RWPE1 (cell line): ENCODE measurements at places on chromosomes 1 and 21.

DNA sequence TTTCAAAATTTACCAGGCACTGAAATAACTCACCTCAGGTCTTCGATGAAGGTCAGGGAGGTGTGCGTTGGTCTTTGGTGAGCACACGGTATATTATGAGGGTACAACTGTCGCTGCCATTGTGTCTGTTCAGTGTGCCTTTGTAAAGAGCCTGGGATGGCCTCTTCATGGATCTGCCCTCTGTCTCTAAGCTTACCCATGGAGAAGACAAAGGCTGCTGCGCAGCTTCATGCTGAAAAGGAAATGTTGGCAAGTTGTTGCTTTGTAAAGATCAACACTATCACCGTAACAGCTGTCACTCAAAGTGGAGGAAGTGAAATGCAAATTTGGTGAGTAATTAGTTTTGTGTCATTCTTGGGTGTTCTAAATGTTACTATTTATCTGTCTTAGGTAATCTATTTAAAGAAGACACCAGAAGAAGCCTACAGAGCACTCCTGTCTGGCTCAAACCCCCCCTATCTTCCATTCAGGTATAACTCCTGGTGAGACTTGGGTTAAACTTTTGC lies 71.6 kb downstream of the CDC14A start:
- DNase-seq = no peak

GRCh38 chr1:44890007-44890406 lies 47.0 kb upstream of the PTCH2 start:
- no peak for DNase-seq

- no peak for DNase-seq
Observed at GRCh38 chr21:31668651-31669491, 9.4 kb downstream of the SOD1 start.

- DNase-seq = no peak
Observed at GRCh38 chr1:96510911-96511310, 210.7 kb upstream of the PTBP2 start.

- DNase-seq = no peak
Observed at GRCh38 chr1:85447006-85447943, 17.7 kb downstream of the DDAH1 start.

DNA sequence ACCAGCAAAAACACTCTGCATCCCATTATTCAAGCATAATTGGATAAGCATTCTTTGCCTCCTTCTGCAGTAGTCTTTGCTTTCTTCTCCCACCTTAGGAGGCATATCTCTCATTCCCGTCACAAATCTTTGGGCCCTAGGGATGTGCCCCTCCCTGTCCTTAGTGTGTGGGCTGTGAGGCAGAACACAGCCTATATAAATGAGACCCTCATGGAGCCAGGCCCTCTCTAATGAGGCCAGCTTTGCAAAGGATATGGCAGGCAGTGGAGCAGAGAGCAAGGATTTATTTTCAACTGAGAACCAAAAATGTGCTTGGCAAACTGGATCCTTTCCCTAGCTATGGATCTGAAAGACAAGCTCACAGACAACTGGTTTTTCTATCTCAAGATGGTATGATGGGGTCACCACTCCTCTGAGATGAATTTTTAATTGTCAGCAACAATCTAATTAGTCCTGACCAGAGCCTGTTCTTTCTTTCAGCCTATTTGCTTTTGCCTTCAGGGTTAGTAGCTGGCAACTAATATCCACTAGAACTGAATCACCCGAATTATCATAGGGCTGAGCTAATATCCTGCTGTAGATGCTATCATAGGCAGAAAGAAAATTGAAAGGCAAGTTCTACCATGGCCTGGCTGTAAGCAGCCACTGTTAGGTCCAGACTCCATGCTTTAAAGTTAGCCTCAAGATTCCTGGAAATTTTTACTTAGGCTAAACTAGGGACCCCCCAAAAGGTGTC lies 134.2 kb downstream of the SYT2 start:
- no peak for DNase-seq

GRCh38 chr1:91742848-91743292 lies 143.1 kb downstream of the TGFBR3 start:
- DNase-seq = no peak

DNA sequence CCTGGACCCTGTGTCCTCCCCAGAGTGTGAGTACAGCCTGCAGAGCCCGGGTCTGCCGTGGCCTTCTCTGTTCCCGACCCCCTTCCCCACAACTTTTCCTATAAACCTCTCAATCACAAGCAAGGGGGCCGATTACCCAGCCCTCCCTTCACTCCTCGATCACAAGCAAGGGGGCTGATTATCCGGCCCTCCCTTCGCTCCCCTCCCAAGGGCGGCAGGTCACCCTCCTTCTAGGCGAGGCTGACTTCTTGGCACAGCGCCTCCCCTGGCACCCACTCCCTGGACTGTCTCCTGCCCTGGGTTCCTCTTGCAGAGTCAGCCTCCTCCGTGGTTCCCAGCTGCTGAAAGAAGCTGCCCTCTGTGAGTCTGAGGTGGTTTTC lies 12.3 kb upstream of the LDLRAP1 start:
- DNase-seq = no peak

- no peak for DNase-seq
Observed at GRCh38 chr1:59089036-59089798, 207.7 kb upstream of the FGGY start.

GRCh38 chr1:165842671-165843129 lies 15.3 kb downstream of the UCK2 start:
- DNase-seq = no peak

DNA sequence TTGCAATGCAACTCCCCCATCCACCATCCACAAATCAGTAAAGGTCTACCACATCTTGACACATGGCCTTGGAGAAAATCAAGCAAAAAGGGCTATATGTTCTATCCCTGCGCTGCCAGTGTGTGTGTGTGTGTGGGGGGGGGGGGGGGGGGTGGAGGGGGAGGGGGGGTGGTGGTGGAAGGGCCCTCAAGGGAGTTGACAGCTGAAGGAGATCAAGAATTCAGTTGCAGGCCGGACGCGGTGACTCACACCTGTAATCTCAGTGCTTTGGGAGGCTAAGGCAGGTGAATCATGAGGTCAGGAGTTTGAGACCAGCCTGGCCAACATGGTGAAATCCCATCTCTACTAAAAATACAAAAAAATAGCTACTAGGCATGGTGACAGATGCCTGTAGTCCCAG lies 37.6 kb upstream of the CLIC4 start:
- DNase-seq = no peak

DNA sequence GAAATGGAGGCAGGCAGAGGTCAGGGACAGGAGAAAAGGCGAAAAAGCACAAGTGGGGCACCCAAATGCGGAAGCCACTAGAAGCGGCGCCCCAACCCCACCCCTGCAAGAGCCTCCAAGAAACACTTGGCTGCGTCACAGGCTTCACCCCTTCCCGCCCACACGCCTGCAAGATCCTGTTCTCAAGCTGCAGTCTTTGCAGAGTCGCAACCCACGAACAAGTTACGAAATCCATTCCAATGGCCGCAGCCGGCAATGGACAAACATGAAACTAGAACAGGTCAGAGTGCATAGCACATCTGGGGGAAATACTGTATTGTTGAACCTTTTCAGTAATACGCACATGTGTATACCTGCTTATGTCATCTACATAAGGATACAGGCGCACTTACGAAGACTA lies 103.6 kb downstream of the PSMG1 start:
- no peak for DNase-seq

- no peak for DNase-seq
Observed at GRCh38 chr1:178713259-178713658, 11.8 kb upstream of the RALGPS2 start.

- no peak for DNase-seq
Observed at GRCh38 chr21:34968414-34969333, 80.4 kb downstream of the RUNX1 start.

DNA sequence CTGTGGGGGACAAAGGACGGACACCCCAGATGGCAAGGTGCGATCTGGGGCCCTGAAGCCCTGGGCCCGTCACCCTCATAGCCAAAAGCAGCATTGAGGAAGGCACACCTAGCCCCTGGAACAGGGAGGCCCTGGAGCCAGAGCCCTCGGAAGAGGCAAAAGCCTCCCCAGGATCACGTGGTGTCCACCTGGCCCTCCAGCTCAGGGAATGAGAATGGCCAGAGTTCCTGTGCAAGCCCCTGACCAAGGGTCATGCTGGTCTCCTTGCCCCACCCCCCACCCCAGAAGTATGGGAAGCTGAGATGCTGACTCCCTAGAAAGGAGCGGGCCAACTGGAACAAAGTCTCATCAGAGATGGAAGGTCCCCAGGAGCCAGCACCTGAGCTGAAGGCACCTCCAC lies 1.0 kb upstream of the PDZK1IP1 start:
- DNase-seq = no peak

- peak; percentile 91 for DNase-seq
Observed at GRCh38 chr1:234658138-234658537, 48.2 kb upstream of the IRF2BP2 start.

DNA sequence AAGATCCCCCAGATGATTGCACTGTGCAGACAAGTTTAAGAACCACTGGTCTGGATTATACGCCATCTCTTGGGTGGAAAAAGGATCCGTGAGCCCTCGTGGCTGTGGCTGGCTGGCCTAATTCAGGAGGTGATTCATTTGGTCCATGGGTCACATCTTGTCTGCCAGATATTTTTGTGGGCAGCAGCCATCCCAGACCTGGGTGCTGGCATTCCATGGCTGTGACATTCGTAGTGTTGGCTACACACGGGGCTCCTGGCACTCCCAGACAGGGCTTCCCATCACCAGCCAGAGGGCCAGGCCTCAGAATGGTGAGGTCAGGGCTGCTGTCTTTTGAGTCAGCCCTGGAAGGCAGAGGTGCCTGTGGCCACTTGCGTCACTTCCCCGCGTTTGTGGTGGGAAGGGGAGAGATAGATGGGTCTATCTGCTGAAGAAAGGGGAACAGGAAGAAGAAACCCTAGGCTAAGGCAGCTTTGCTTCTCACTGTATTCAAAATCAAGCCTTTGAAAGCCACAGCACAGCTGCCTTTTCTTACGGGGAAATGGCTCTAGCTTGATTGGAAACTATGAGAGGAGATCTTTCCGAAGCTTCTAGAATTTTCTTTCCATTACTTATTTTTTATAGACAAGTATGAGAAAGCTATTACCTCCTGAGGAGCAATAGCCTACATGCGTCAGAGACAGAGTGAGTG lies 32.4 kb downstream of the EIF2D start:
- DNase-seq = no peak

DNA sequence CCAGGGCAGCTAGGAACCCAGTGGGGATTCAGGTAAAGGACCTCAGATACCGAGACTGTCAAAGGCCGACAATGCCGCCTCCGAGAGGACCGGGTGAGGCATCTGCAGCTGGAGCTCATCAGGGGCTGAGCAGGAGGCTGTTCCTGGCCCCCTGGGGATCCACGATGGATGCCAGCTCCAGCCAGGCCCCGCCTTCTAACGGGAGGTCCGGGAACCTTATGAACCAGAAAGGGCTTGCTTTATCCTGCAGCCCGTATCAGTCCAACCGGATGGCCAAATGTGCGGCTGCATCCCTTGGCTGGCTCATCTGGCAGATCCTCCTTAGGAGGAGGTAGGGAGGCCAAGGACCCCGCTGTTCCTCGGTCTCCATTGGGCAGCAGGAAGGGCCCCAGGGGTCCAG lies 32.0 kb downstream of the SLC45A1 start:
- no peak for DNase-seq

GRCh38 chr21:26070121-26070520 lies 100.4 kb downstream of the APP start:
- DNase-seq = no peak

DNA sequence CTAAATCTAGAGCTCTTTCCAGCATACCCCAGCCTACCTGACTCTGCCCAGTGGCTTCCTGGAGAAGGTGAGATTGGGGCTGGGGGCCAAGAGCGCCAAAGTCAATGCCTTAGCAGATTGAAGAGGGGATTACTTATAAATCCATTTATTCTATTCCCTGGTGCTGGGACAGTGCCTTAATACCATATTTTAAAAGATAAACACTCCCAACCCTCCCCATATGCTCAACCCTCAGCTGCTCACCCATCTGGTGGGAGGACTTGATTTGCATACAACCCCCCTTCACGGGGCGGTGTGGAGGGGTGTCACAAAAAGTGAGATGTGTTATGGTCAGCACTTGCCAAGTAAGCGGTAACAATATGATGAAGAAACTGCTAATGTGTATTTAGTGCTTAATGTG lies 3.2 kb upstream of the DISP3 start:
- no peak for DNase-seq

GRCh38 chr1:100971021-100971420 lies 54.6 kb downstream of the DPH5 start:
- no peak for DNase-seq

DNA sequence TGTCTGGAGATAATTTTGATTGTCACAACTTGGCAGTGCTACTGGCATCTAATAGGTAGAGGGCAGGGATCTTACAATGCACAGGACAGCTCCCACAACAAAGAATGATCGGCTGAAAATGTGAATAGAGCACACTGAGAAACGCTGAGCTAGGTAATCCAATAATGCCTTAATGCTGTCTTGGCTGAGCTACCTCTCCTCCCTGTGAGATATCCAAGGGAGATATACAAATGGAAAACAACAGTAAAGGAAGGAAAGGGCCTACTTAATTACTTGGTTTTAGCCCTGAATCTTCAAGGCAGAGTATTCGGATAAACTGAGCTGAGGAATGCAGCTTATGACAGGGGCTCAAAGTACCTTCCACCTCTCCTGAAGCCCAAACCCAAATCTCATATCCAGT lies 2.9 kb downstream of the DNASE2B start:
- DNase-seq = no peak

GRCh38 chr1:49163031-49163430 lies 386.3 kb upstream of the BEND5 start:
- no peak for DNase-seq

DNA sequence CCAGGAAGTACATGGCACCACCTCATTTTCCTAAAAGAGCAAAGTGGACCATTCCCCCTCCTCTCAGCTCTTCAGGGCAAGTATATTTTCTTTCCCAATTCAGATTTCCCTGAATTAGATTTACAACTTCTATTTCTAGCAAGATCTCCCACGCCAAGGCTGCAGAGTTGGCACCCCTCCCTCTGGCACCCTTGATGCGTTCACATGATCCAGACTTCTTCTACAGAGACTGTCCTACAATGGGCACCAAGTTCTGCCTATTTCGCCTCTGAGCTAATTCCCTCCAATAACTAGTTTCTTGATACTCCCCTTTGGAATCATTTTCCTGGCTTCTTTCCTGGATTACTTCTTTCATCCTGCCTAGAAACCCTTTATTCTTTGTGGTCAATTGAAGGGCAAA lies 122.0 kb downstream of the CDC7 start:
- no peak for DNase-seq

- DNase-seq = no peak
Observed at GRCh38 chr1:191675856-191676783, 482.1 kb upstream of the RGS18 start.

GRCh38 chr1:179824265-179824664 lies 53.3 kb downstream of the TOR1AIP2 start:
- DNase-seq = no peak
